WTC11 (cell line): ENCODE measurements at places on chromosomes 11 and 22.

DNA sequence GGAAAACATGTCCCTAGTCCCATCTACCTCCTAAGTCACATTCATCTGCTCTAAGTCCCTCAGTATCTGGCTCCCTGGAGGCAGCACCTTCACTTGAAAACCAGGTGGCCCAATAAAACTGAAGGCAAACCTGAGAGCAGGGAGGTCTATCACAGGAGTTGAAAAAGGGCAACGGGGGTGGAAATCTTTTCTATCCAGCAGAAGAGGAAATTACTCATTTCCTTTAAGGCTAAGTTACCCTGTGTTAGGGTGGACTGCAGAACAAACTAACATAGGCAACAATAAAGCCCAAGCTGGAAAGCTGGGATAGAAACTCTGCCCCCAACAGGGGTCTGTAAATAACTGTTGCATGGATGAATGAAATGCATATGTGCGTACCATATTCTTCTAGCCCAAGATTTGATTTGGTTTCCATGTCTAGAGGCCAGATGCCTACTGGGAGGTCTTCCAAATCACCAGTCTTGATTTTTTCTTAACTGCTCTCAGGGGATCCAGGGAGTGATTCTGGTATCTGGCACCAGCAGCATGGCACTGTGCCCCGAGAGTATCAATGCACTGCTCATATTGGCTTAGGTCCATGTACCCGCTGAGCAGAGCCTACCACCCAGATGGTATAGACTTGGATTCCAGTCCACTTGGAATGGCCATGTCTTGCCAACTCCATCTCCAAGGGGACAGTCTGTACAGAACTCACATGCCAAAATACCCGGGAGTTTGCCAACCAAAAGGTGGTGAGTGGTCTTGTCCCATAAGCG is 350.0 kb upstream of the NCAM1 start:
- DNase-seq = no peak

- DNase-seq = no peak
Measured at GRCh38 chr11:64352995-64353714, 5.8 kb upstream of the RPS6KA4 start.

- no peak for DNase-seq
Measured at GRCh38 chr11:34256626-34257025, 101.2 kb downstream of the ABTB2 start.

GRCh38 chr11:109377039-109377742 is 44.8 kb upstream of the C11orf87 start:
- no peak for DNase-seq

DNA sequence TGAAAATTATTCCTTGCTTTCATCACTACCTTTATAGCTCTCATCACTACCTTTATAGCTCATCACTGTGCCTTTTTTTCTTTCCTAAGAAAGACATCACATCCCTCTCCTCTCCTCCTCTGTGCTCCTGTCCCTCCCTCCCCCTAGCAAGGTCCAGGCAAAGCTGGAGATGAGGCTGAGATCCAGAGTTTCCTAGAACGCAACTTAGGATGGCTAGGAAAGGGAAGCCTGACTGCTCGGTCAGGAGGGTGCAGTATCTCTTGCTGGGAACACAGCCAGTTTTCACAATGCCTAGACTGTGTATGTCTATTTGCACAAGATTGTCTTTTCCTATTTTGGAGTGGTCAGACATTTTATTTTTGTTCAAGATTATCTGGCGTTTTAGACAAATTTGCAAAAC is 24.7 kb downstream of the TUB start:
- DNase-seq = no peak

GRCh38 chr22:27740202-27740748 is 61.3 kb downstream of the MN1 start:
- DNase-seq = no peak

DNA sequence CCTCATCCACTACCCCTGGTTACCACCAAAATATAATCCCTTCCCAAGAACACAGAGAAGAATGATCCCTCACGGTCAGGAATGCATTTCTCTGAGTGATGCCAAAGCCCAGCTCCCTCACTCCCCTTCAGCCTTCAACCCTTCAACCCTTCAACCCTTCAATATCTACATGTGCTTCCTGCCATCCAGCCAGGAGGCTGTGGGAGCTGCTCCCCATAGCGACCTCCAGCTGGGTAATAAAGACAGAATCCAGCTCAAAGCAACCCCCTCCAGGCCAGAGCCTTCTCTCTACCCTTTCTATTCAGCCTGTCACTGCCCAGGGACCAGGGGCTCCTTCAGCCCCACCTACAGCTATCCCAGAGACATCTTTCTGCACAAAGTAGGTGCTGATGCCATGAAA is 2.7 kb downstream of the ARHGAP1 start:
- DNase-seq = no peak

- DNase-seq = no peak
Measured at GRCh38 chr11:19499026-19499669, 213.5 kb upstream of the NAV2 start.

DNA sequence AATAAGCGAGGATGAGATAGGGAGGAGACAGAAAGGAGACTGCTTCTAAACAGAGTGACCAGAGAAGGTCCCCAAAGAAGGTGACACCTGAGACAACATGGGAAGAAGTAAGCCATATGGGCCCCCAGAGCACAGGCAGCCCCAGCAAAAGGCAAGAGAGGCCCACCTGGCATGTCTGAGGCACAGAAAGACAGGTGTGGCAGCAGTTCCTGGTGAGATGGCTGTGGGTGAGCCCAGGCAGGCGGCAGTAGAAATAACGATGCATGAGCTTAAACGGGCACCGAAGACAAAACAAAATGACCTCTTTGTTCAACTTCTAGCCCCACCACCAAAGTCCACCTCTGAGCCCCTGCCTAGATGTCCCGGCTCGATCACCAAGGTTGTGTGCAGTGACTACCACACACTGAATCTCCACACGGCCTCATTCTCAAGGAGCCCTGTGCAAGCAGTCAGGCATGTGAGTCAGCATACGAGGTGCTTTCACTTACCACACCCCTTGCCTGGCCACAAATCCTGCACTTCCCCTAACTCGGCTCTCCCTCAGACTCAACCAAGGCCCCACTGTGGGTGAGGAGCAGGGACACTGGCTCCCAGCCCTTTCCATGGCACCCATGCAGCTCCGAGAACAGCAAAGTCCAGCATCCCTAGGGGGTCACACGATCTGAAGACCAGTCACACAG is 77.6 kb downstream of the PACSIN2 start:
- no peak for DNase-seq

DNA sequence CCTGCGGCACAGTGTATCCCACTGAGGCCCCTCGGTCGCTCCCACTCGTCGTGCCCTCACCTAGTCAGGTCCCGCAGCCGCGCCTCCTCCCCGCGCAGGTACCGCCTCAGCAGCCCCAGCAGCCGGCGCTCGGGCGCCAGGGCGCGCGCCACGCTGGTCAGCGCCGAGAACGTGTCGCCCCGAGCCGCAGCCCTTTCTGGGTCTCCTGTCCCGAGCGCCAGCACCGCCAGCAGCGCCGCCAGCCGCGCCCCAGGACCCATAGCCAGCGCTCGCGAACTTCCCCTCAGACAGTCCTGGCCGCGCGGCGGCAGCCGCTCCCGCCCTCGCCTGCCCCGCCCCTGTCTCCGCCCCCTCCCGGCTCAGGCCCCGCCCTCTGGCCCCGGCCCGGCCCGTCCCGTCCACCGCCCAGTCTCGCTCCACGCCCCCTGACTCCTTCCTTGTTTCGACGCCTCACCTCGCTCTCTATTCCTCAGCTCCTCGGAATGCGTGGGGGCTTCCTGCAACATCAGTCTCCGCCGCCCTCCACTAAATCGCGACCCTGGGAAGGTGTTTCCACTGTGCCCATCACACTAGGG is at the start of gene P4HA3:
P4HA3 (minus strand) TSS at position 289 of the 575 bp plus-strand sequence; CDS start at position 260, 29 bp downstream.
- peak; percentile 85 for DNase-seq

- no peak for DNase-seq
Measured at GRCh38 chr22:42906605-42907348, 49.7 kb upstream of the ARFGAP3 start.

- peak; percentile 46 for DNase-seq
Measured at GRCh38 chr11:57885298-57886050, 123.9 kb downstream of the CTNND1 start.

GRCh38 chr22:32583921-32584335 is 109.3 kb downstream of the FBXO7 start:
- DNase-seq = no peak

DNA sequence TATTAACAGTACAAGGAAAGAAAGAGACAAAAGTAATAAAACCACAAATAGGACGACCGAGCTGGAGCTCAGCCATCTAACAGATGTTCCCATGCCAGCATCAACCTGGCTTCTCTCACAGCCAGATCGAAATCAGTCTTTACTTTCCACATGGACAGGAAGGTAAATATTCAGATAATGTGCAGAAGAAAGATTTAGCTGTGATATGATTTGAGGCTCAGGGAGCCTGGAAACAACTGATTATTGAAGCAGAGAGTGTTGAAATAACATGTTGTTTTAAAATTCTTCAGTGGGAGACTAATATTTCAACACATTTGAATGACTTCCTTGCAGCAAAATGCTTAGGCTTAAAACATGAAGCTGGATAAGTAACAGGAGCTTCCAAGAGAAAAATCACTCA is 546.8 kb downstream of the ETS1 start:
- no peak for DNase-seq

GRCh38 chr11:61700212-61700611 is 20.0 kb downstream of the DAGLA start:
- DNase-seq = no peak

DNA sequence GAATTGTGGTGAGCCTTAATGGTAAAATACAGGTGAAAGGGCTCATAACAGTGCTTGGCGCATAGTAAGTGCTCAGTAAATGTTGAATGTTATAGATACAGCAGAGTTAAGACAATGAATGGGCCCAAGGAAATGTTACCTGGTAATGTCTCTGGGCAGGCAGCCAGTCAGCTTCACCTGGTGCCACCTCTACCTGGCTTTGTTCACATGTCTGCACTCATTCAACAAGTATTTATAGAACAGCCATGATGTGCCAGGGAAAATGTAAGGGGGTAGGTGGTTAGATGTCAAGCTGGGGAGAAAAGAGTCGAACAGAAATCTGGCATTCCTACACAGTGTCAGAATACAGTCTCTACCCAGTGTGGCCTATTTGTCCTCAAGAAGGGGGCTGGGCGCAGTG is 238.8 kb upstream of the SYN3 start:
- no peak for DNase-seq
